Activated CD4-positive, alpha-beta T cell treated with anti-CD3 and anti-CD28 coated beads for 1 hour (primary cell): ENCODE measurements at places on chromosomes 3 and 15.

- DNase-seq, result peak; percentile 69
Observed at GRCh38 chr3:36944641-36945270, at the start of gene TRANK1. TSS of gene TRANK1 (minus strand) at chr3:36945054. CDS start at chr3:36944809, 245 bp downstream.

- no peak for DNase-seq
Observed at GRCh38 chr3:121175083-121175482, 267.1 kb downstream of the STXBP5L start.

DNA sequence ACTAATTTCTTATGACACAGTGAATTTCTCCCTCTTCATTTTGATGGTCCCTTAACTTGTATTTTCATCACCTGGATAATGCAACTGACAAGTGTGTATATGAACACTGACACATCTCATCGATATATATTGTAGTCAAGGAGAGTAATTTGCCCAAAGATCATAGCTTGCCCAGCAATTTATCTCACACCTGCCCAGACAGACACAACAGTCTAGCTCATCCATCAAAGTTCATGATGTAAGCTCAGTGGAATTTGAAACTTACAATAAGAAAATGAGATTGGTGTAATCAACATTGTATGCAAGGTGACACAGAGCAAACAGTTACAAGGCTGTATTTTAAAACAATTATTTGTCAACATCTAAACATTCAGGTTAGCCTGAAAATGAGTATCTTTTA lies 805.8 kb downstream of the NAALADL2 start:
- DNase-seq, result no peak

GRCh38 chr3:119624002-119624720 lies 26.5 kb downstream of the PLA1A start:
- DNase-seq, result no peak

GRCh38 chr15:33461671-33462070 lies 150.9 kb downstream of the RYR3 start:
- no peak for DNase-seq

DNA sequence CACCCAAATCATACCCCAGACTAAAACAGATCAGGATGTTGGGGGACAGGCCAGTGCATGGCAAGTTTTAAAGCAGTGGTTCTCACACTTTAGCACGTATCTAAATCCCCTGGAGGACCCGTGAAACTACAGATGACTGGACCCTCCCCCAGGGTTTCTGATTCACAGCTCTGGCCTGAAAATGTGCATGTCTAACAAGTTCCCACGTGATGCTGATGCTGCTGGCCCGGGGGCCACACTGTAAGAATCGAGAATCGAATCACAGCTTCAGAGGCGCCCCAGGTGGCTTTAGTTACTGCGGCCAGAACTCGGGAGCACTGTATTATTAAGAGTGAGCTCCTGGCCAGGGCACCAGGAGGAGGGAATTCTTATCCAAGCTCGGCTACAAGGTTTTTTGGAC lies 11.6 kb downstream of the ADAMTS17 start:
- DNase-seq, result no peak

GRCh38 chr3:13850161-13850945 lies 29.5 kb downstream of the WNT7A start:
- no peak for DNase-seq

GRCh38 chr15:39948817-39949216 lies 14.9 kb downstream of the EIF2AK4 start:
- no peak for DNase-seq

- DNase-seq, result peak; percentile 44
Observed at GRCh38 chr15:38699633-38700230, 135.1 kb upstream of the RASGRP1 start.

- no peak for DNase-seq
Observed at GRCh38 chr15:85974742-85975141, 104.9 kb upstream of the AGBL1 start.

GRCh38 chr3:23993556-23994243 lies 48.6 kb downstream of the NR1D2 start:
- DNase-seq, result no peak

GRCh38 chr15:52153900-52154895 lies 37.0 kb downstream of the GNB5 start:
- no peak for DNase-seq

DNA sequence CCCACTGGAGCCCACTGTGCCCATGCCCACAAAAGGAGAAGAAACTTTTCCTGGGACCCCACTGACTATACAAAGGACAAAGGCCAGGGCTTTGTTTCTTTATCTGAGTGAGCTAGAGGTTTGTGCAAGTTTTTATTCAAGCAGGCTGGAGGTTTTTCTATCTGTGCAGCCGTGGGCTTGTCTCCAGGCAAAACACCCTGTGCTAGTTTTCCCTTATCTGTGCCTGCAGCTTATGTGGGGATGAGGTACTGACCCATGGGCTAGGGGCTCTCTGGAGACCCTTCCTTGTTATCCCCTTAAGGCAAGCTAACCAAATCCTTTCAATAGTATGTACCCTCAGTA lies 545.5 kb downstream of the ZPLD1 start:
- no peak for DNase-seq

GRCh38 chr3:6512172-6512800 lies 348.6 kb upstream of the GRM7 start:
- no peak for DNase-seq

DNA sequence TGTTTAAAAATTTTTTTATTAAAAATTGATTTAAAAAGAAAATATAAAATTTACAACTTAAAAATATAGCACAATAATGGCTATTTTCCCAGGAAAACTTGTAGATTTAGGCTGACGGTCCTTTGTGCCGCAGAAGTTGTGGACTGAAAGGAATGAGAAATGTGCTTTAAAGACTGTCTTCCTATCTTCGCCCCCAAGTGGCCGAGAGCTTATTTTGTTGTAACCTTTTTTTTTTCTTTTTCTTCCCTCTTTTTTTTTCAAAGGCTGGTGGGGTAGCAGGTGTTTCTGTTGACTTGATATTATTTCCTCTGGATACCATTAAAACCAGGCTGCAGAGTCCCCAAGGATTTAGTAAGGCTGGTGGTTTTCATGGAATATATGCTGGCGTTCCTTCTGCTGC lies 15.5 kb downstream of the SLC25A26 start:
- DNase-seq, result no peak

DNA sequence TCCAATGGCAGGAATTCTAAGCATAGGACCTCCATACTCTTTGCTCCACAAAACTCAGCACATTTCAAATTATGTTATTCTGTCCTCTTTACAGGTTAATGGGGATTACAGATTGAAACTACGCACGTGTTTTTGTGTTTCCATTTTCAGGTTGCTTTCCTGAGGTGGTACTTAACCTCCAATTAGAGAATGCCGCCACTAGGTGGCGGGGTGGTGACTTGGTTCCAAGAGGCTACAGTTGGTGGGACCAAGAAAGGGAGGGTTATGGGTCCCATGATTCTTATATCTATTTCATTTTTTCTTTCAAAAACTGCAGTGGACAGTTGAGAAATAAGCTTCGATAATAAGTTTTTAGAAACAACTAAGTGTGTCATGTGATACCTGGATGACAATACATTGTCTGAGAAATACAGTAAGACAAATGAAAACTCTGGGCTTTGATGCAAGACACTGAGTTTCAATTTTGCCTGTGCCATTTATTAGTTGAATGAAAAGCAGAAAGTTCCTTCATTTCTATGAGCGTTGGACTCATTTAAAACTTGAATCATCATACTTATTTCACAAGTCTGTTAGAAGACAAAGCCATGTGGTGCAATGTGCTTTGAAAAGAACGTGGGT lies 539.0 kb downstream of the FGF12 start:
- DNase-seq, result no peak

- no peak for DNase-seq
Observed at GRCh38 chr3:139870000-139870675, 64.8 kb upstream of the CLSTN2 start.

GRCh38 chr15:63421433-63421832 lies 39.8 kb upstream of the CA12 start:
- no peak for DNase-seq

DNA sequence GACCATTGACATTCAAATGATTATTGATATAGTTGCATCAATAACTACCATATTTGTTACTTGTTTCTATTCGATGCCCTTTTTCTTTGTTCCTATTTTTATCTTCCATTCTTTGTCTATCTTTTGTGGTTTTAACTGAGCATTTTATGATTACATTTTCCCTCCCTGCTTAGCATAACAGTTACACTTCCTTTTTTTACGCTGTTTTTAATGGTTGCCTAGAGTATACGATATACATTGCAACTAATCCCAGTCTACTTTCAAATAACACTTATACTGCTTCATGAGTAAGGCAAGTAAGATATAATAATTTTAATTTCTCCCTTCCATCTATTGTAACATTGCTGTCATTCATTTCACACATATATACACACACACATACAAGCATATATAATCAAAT lies 26.3 kb downstream of the COL6A6 start:
- no peak for DNase-seq

DNA sequence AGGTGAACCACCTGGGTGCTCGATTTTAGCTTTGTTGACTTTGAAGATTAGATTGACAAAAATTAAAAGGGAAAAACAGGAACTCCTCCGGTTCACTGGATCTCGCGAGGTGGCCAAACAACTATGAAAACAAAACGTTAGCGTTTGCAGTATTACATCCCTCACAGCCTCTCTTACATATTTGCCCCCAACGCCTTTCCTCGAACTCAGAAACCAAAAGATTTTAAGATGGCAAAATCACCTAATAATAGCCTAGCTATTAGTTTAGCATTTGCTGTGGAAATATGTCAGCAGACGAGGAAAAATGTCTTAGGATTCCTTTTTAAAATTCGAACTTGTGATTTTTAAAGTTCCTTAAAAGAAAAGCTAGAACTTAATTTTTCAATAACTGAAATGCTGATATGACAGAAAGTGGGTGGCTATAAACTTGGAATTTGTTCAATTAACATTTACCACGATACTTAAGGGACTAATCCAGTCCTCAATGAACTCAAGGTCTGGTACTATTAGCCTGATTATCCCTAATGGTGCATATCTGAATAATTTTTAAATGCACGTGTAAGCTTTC lies 491 bp upstream of the SENP7 start:
- no peak for DNase-seq

DNA sequence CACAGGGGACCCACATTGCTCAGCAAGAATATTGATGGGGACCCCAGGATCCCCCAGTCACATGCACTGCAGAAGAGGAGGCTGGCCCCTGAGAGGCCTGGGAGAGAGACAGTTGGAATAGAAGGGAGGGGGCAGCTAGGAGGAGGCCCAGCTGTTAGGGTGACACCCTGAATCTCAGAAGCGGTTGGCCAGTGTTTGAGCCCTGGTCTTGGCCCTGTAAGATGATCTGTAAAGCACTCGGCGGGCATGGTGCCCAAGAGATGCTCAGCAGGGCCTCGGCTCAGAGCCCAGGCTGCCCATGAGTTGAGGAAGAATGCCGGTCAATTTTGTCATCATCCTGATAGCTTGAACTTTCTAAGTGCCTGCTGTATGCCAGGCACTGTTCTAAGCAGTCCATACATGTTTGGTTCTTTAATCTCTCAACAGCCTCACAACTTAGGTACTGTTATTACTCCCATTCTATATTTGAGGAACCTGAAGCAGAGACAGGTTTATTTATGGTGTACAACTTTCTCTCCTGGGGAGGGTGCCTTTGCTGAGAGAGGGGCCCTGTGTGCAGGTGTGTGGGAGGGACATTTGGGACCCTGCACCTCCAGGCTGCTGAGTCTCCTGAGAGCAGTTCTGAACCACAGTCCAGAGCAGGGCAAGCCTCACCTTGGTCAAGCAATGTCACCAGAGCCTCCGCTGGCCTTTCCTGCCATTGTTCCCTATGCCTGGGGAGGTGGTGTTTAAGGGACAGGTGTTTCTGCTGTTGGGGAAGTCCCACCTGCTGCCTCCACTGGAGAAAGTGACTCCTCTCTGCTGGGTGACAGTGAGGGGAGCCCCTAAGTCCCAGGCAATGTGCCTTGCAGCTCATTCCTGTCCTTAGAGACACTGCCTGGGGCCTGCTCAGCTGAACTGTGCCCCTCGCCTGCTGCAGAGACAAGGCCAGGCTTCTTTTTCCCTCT lies 26.0 kb downstream of the SLC6A6 start:
- no peak for DNase-seq

DNA sequence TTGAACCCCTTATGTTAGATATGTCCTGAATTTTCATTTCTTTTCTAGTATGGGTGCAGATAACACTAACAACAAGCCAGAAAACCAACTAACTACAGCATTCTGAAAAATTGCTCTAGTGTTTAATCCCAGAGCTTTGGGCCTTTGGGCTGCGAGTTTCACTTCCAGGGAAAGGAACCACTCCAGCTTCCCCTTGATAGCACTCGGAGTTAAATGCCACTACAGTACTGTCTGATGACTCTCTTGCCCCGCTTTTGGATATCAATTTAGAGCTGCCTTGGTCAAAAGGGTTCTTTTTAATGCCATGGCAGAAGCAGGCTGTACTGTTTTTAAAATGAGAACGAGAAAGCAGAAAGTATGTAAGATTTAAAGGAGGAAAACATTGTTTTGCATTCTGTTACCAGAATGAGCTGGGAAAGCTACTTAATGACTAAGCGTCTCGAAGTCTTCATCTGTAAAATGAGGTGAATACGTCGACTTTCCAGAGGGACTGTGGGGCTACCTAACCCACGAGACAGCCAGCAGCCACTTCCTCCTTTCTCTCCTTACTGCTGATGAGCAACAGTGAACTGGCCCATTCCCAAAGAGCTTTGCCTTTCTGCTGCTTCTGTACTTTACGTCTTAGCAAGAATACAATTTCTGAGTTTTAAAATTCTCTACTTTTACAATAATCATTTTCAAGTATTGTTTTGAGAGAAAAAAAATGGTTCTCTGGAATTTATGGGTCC lies 299.3 kb upstream of the LYSMD4 start:
- DNase-seq, result no peak

- no peak for DNase-seq
Observed at GRCh38 chr3:14885307-14885706, 62.1 kb upstream of the NR2C2 start.

- DNase-seq, result no peak
Observed at GRCh38 chr3:182325213-182325950, 467.9 kb upstream of the ATP11B start.
